ENCODE measurements at places on chromosomes 3 and 15.

DNA sequence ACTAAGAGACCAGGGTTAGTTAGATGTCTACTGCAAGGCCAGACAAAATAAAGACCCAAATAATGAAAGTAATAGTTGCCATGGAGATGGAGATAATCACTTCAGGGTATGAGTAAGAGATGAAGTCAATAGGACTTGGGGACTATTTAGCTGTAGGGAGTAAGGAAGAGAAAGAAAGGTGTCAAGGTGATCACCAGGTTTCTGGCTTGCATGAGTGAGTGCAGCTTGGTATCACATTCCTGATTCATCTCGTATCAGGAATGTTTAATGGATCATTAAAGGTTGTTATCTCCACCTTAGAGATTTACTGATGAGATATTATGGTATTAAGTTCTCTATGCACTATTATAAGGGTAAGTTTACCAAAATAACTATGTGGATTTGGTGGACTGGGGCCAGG, 357.4 kb upstream of the ATP11B start:
- DNase-seq = no peak

DNA sequence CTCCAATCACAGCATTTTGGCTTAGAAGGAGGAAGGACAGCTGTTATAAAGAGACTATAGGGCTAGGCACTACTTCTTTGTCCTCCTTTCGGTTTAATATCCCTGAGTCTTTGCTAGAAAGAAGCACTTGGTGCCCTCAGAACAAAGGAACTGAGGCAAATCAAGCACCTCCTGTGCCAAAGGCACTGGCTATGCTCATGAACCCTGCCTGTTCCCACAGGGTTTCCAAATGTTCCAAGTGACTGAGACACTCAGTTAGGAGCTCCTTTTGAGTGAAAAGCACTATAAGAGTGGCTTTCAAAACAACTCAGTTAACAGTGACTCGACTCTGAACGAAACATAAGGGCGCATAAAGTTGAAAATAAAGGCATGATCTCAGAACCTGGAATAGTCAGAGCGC, 25.0 kb downstream of the TBC1D2B start:
- no peak for DNase-seq

- no peak for DNase-seq
These were observed 19.1 kb downstream of the FAM174B start for GRCh38 chr15:92636401-92636907.

- no peak for DNase-seq
These were observed 2.6 kb upstream of the FLNB start for GRCh38 chr3:58005669-58006068.

- no peak for DNase-seq
These were observed 72.6 kb upstream of the MFGE8 start for GRCh38 chr15:88985547-88986393.

DNA sequence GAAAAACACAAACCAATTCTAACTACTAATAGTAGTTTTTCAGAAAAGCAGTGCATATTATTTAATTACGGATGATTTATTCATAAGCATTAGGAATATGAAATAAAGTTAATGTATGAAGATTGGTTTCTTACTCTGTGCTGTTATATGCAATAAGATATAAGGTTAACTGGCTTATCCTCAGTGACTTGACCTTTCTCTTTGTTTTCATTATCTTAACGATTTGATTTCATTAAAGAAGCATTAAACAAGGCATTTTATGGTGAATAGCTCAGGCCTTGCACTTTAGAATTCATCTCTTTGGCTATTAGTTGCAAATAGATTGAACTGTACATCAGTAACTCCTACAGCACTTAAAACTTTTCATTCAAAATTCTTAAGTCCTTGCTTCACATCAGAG, 28.9 kb downstream of the RAP2B start:
- DNase-seq = no peak

GRCh38 chr15:90650956-90651689, 66.0 kb upstream of the BLM start:
- no peak for DNase-seq

- DNase-seq = no peak
These were observed 974.4 kb upstream of the ALCAM start for GRCh38 chr3:104392327-104392726.

DNA sequence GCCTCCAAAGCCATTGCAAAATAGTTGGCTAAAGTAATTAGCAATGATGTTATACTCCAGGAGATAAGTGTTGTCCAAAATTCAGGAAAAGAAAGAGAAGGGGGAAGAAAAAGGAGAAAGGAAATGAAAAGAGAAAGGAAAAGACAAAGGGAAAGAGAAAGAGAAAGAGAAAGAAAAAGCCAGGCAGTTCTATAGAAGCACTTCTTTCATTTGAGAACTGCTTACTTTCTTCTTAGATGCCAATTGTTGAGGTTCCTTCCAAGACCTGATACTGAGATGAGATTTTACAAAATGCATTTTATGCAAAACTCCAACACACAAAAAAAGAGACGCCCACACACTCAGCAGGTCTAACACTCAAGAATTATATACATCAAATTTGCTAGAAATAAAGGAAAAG, 298.4 kb downstream of the KCNH8 start:
- DNase-seq = no peak

DNA sequence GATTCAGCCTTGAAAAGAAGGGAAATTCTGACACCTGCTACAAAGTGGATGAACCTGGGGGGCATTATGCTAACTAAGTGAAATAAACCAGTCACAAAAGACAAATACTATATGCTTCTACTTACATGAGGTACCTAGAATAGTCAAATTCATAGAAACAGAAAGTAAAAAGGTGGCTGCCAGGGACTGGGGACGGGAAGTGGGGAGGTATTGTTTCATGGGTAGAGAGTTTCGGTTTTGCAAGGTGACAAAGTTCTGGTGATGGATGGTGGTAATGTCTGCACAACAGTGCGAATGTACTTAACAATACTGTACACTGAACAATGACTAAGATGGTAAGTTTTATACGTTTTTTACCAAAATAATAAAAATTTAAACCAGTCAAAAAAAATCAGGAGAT, 4.8 kb downstream of the IDH2 start:
- DNase-seq = no peak

- no peak for DNase-seq
These were observed 168.7 kb upstream of the TMCO5A start for GRCh38 chr15:37765786-37766185.

DNA sequence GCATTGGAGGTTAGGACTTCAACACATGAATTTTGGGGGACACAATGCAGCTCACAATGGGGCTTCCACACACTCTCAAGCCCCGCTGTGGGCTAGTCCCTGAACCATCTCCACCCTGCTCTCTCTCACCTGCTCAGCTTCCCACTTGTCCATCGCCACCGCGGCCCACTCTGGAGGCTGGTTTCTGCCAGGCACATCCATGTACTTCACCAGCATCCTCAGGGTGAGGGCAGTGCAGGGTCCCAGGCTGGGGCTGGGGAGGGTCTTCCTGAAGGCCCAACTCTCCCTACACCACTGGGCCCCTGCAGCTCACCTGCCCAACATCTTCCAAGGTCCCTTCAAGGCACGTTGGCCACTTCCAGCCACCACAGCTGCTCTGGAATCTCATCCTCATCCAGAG, 46.4 kb downstream of the KLF15 start:
- no peak for DNase-seq

GRCh38 chr15:24955531-24955921, 739 bp downstream of the SNRPN start:
- no peak for DNase-seq

DNA sequence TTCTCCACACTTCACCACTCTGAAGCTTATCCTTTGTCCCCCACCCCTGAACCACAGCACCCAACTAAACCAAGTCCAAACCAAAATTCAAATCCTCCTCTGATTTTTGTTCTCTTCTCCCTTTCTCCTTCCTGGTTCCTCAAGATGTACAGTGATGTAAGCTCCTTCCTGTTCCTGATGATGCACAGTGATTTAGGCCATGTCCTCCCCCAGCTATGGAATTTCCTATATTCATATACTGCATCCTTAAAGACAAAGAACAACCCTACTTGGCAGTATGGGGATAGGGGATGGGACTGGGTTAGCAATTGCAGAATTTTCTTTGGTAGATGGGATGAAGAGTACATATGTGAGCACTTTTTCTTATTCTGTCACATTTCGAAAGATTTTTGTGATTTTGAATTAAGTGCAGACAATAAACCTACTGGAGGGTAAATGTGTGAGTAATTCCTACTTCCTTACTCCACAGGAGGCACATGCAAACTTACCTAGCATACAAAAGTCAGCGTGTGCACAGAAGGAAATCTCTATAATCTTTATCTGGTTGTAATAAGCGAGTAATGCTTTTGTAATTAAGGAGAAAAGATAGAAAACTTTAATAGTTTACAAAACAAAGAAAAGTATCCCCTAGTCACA, 125.0 kb downstream of the ANO10 start:
- no peak for DNase-seq

DNA sequence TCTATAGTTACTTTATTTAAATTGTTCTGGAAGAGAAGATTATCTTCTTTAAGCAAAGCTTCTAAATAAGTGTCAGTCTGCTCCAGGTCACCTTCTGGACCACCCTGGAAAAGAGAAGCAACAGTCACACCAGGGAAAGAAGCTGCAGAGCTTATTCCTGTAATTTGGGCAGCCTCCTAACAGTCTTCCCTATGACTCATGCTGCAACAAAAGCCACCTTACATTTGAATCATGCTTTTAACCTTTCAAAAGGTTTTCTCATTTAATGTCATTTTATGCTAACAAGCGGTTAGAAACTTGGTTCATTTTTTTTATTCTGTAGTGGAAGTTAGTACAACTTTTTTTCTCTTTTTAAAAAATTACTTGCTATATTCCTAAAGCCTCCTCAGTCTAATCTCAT, 5.3 kb upstream of the GUCA1C start:
- no peak for DNase-seq

- DNase-seq = no peak
These were observed 203.2 kb upstream of the PEX5L start for GRCh38 chr3:180239939-180240338.

DNA sequence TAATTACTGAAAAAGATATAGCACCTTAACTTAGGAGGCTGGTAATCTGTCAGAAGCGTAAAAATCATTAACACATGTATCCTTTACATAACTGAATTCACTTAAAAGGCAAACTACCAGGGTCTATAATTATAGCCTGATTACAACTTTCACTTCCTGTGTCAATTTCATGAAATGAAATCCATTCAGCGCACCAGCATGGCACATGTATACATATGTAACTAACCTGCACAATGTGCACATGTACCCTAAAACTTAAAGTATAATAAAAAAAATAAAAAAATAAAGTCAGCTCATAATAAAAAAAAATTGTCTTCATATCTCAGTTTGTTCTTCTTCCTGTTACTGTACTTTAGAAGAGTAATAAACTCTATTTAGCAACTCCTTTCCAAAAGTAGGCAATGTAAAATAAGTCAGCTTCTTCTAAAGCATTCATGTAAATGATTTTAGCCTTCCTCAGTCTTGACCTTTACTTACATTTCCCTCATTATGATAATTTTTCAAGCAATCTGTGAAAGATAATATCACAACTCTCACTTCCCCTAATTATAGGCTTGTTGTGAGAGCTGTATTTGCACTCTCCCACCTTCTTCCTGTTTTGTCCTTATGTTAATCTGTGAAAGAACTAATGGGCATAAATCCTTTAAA, 50.1 kb downstream of the KBTBD8 start:
- no peak for DNase-seq

DNA sequence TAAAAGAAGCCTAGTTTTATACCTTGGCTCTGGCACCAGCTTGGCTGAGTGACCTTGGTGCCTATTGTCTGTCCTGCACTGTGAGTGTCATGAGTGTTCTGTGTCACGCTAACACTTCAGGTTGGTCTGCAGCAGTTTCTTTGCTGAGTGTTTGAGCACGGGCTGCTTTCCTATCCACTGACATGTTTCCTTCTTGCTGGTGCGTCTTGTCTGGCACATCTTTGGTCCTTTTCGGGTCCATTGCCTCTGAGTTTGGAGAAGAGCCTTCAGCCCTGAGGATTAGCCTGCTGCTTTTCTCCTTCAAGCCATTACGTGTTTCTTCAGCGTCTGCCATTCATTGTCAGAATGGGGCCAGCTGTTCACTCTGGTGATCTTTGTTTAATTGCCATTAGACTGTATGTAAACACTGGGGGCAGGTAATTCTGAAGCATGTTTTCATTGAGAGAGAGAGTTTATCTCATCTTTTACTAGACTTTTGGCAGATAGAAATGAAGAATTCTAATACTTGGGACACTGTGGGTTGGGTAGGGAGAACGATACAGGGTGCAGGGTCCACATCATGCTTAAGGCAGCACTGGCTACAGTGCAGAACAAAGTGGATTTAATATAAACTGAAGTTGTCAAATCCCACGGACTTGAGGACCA, 55.5 kb downstream of the LRRC28 start:
- DNase-seq = no peak

GRCh38 chr3:185176750-185177359, 24.0 kb upstream of the C3orf70 start:
- peak; percentile 1 for DNase-seq

- no peak for DNase-seq
These were observed at the start of gene ENTPD3 for GRCh38 chr3:40387001-40387894. Gene ENTPD3, plus strand, starts transcription at chr3:40387184. Its CDS starts 874 bp downstream, at chr3:40388058.

GRCh38 chr15:96123630-96124187, 206.8 kb upstream of the NR2F2 start:
- no peak for DNase-seq

- no peak for DNase-seq
These were observed 2.7 kb upstream of the CSK start for GRCh38 chr15:74779162-74779648.

DNA sequence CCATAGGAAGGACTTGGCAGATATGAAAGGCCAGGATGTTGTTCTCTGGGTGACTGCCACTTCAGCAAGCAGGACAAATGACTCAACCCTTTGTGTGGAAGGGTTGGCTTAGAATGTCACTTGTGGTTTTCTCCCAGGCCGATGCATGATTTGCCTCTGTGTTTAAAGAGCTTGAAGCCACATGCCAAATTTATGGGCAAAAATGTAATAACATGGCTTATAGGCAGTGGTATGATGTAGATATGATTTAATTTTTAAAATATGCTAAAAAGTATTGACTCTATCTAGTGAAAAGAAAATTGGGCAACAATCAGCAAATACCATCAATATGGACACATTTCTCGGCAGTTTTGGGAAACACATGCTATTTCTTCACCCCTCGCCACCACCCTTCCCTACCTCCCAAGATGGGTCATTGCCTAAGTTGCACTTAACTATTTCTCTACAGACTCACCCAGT, 114.6 kb downstream of the CYP19A1 start:
- DNase-seq = no peak

DNA sequence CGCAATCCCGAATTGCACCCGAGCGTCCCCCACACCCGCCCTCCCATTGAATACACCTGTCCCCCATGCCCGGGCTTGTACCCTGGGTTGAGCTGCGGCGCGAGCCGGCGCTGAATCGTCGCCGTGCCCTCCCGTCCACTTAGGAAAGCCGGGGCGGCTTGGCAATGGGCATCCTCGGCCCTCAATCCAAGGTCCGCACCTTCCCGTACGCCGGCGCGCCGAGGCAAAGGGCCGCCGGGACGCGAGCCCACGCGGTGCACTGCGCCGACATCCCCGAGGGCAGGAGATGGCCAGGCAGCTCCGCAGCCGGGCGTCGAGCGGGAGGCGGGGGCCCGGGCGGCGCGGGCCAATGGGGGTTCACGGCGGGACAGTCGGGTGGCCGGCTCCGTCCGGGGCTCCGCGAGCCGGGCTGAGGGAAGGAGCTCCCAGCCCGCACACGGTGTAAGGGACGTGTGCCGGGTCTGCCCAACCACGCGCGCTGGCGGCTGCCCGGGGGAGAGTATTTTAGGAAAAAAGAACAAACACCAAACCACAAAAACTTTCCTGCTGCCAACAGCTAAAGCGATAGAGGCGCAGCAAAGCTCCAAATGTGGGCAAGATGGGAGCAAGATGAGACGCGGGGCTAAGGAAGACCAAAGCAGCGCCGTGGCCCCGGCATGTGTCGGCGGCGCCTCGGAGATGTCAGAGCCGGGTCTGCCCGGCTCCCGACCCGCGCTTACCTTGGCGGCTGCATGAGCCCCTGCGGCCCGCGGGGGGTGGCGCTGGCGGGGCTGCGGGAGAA, 621 bp downstream of the RGMA start:
- DNase-seq = no peak

All from C1 segment of cervical spinal cord (tissue), 14 donors.